ENCODE measurements at places on chromosomes 4 and X.
A peak's percentile ranks its signal among the peaks of the same experiment; 100 is the strongest.

DNA sequence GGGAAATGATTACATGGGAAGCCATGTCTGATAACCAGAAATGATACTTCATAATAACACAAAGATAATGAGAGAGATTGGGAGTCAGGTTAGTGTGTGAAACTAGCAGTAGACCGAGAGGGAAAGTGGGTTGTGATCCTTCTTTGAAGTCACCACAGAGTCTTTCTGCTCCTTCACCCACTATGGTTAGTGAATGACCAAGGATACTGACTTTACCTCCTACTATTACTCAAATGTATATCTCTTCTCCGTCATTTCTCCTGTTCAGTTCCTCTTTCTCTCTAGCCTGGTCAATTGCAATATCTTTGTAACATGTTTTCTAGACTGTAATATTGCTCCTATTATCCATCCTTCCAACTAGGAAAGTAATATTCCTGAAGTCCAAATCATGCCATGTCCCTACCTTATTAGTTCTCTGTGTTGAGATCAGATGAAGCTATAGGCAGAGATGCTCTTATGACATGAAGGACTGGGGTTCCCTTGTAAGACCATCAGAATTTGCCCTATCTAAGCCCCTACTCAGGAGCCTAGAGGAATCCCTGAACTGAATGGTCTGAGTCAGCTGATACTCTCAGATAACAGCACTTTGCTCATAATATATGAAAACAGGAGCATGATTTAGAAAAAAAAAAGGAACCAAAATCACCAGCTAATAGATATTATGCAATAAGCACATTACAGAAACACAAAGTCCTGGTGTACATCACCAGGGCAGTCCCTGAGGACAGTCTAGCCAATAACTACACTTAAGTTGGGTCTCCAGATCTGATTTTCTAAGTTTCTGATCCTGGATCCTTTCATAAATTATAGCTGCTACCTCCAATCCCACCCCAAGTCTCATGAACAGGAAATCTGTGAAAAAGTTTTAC is 81.2 kb downstream of the SHROOM3 start:
- DNase-seq, result no peak

GRCh38 chr4:151429957-151430570 is 21.1 kb downstream of the FHIP1A start:
- no peak for DNase-seq

DNA sequence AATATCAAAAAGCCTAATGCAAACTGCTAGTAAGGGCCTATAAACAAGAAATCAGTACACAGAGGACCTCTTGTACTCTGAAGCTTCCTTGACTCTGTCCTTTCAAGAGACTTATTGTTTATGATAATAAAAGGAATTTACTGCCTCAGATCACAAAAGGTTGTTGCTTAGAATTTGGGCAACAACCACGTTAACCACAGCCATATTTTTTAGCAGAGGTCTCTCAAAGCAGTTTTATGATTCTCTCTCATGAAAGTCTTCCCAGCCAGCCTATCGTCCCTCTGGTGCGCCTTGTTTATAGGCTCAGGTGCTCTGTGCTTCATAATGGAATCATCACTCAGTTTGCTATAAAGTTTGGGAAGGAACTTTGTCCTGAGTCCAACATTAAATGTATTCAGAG is 270.6 kb downstream of the RCHY1 start:
- DNase-seq, result no peak

DNA sequence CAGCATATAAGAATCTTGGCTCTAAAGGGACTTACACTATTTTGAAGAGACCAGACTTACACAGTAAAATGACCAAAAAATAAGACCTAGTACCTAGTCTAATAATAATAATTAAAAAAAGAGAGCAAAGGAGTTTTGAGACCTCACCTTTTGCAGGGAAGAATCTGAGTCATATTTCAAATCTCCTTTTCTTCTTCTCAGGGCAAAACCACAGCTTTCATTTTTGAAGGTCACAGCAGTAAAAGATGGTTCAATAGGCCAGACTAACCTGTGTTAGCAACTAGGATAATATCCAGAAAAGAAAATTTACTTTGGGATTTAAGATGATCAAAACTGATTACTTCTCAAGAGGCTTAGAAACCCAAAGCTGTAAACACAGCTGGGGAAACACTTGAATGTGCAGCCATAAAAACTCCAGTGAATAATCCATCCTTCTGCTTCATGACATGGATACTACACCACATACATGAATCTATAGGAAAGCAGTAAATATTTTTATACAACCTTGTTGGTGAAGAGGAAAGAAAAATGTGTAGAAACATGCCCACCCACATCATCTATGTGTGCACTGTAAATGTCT is 25.9 kb upstream of the LNX1 start:
- no peak for DNase-seq

DNA sequence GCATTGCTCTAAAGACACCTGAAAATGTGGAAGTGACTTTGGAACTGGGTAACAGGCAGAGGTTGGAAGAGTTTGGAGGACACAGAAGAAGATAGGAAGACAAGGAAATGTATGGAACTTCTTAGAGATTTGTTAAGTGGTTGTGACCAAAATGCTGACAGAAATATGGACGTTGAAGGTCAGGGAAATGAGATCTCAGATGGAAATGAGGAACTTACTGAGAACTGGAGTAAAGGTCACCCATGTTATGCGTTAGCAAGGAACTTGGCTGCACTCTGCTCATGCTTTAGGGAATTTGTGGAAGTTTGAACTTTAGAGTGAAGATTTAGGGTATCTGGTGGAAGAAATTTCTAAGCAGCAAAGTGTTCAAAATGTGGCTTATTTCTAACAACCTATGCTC is 99.4 kb downstream of the FAM13A start:
- no peak for DNase-seq

DNA sequence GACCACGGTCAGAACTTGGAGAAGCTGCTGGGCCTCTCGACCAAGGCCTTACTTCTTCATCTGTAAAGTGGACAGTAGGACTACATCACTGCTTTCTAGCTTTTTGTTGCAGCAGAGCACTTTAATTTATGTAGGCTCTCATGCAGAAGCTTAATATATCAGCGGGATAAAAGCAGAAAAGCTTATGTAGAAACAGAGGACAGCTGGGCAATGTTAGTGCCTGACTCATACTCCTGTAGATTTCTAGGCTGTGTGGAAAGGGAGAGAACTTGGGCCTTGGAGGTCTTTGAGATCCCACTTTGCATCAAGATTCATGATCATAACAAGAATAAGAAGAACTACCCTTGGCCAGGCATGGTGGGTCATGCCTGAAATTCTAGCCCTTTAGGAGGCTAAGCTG is 91.2 kb downstream of the ARHGAP10 start:
- DNase-seq, result no peak

DNA sequence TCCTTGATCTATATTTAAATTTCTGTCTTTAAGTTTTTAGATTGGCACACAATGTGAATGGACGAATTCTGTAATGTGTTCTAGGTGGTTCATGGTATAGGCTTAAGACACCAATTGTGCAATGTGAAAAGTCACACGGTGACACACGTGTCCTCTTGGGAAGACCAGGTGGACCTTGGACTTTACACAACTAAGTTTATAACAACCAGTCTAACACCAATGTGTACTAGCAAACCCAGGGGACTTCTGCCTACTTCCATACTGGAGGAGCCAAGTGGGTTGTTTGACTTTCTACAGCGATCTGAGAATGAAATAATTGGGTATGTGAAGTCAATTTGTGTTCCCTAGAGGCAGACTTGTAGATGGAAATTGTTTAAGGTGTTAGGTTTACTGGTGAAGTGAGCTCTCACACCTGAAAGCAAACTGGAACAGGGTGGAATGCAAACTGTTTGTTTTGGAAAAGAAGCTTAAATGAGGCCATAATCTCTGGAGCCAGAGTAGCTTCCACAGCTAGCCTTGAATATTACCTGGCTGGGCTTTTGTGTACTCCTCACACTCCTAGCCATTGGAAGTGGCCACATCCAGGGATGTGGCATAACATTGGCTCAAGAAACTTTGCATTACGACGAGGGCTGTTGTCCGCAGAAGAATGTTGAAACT is 45.9 kb upstream of the WDR1 start:
- no peak for DNase-seq

GRCh38 chrX:16148896-16149295 is 18.4 kb upstream of the MAGEB17 start:
- DNase-seq, result no peak

GRCh38 chr4:138181287-138181686 is 60.9 kb downstream of the SLC7A11 start:
- peak; percentile 19 for DNase-seq

- DNase-seq, result no peak
Measured at GRCh38 chrX:118350221-118350620, 4.3 kb downstream of the WDR44 start.

- DNase-seq, result no peak
Measured at GRCh38 chrX:21408307-21408706, 34.1 kb downstream of the CNKSR2 start.

- no peak for DNase-seq
Measured at GRCh38 chrX:72498782-72499181, 73.9 kb downstream of the HDAC8 start.
